Adrenal gland (tissue), 19 donors: ENCODE measurements at places on chromosomes 16 and 17.

DNA sequence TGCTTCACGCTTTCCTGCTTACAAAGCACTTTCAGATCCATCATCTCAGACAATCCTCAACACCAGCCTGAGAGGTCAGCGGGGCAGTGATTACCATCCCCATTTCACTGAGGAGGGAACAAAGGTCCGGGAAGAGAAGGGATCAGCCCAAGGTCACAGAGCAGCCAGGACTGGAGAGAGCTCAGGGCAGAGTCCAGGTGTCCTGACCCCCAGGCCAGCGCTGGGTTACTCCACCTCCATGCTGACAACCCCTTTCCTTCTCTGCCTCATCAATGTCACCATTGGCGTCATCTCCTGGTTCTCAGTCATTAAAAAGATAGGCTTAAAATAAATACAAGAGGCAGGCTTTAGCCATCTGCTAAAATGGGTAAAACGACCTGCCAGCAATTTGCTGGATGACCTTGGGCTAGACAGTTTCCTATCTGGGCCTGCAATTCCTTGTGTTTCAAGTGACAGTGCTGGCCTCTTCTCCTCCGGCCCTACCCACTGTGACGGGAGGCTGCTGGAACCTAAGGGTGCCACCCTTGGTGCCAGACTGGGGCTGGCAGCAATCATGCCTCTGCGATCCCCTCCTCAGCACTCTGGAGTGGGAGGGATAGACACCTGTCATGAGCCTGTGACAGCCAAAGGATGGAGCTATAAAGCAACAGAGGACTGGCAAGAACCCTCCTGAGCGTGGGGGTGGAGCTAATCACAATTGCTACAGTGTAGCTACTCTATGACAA, 79.5 kb upstream of the CCL1 start:
- H3K4me1 ChIP-seq: peaks cover 4% of the 10 kb centered on the region
- no peak for DNase-seq
- H3K27me3 ChIP-seq: no peaks in the 10 kb centered on the region
- H3K4me3 ChIP-seq: no peak overlapping the region

DNA sequence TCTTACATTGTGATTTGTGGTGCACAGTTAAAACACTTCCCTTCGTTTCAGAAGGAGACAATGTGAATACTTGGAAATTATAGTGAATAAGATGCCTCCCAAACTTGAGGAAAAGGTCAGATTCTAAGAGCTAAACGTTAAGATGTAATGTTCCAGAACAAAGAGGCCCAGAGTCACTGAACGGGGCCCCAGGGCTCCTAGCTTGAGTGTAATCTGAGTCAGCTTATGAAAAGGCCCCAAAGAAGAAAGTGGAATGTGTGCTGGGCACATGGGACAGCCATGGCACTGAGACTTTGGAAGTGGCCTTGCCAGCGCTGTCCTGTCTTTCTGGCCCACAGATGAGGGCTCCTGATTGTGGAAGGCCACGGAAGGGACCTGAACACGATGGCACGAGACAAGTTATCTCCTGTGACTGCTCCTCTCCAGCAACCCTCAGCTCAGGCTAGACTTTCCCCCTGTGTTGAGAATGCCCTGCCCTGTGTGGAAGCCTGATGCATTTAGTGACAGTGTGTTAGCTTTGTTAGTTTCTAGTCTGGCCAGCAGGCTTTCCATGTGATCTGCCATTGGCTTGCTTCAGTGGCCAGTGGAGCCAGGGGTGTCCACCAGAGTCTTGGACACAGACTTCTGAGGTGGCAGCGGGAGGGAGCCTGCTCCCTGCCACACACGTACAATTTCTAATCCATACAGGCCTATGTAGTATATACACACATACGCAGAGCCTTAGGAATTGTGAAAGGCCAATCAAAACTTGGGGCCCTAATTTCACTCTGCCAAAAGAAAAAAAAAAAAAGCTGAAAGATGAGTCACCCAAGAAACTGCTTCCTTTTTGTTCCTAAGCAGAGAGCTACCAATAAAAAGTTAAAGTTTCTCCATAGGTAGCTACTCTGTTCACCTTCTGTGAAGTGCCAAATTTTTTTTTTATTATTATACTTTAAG, 13.1 kb downstream of the SPATA33 start:
- no peak overlapping the region for H3K4me3 ChIP-seq
- H3K36me3 ChIP-seq: no peaks in the 10 kb centered on the region
- no peaks in the 10 kb centered on the region for H3K4me1 ChIP-seq

DNA sequence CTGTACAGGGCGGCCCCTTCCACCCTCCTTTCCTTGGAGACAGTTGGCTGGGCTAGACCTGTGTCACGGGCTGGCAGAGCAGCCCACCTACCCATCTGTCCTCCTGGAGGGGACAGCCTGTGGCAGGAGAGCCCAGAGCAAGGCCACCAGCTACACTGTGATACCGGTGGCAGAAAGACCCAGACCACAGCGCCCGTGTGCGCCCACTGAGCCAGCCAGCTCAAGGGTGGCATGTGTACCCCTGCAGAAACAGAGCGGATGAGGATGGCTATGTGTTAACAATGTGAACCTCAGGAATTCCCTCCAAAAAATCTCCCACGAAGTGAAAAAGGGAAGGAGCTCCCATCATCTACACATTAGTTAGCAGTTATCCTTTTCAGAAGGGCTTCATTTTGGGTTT, 7.1 kb downstream of the HBQ1 start:
- no peak overlapping the region for H3K27ac ChIP-seq
- no peak for DNase-seq
- no peak overlapping the region for H3K4me3 ChIP-seq

- H3K27ac ChIP-seq: no peak overlapping the region
- H3K4me3 ChIP-seq: no peak overlapping the region
- H3K4me1 ChIP-seq: peaks cover 37% of the 10 kb centered on the region
- H3K36me3 ChIP-seq: no peaks in the 10 kb centered on the region
- H3K27me3 ChIP-seq: no peaks in the 10 kb centered on the region
Measured at GRCh38 chr16:85582229-85582991, 30.7 kb upstream of the GSE1 start.

- no peaks in the 10 kb centered on the region for H3K4me1 ChIP-seq
- H3K4me3 ChIP-seq: no peak overlapping the region
- H3K27ac ChIP-seq: no peak overlapping the region
- no peaks in the 10 kb centered on the region for H3K36me3 ChIP-seq
Measured at GRCh38 chr17:40699853-40700252, 3.7 kb downstream of the KRT24 start.
